ENCODE measurements at places on chromosomes 11 and 22.

- peak; percentile 36 for DNase-seq
These were observed 59.7 kb upstream of the RASD2 start for GRCh38 chr22:35480627-35481550.

DNA sequence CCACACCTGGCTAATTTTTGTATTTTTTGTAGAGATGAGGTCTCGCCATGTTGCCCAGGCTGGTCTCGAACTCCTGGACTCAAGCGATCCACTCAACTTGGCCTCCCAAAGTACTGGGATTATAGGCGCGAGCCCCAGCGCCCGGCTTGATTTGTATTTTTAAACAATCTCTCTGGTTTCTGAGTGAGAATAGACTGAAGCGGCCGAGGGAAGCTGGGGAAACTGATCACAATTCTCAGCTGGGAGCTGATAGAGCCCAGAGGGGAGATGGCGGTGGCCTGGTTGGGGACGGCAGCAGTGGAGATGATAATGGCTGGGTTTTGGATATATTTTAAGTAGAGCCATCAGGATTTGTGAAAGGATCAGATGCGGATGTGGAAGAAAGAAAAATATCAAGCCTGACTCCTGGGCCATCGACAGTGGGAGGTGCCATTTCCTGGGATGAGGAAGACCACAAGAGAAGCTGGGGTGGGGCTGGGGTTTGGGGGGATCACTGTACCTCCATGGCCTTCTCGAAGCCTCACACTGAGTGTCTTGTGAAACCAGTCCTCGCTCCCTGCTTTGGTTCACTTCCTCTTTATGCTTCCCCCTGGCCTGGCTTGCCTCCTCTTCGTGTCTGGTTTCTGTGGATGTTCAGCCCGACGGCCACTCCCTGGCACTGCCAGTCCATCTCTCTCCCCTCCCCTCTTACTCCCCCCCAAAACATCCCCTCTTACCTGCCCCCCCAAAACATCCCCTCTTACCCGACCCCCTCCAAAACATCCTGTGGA is 51.9 kb downstream of the IGLL1 start:
- DNase-seq, result no peak

DNA sequence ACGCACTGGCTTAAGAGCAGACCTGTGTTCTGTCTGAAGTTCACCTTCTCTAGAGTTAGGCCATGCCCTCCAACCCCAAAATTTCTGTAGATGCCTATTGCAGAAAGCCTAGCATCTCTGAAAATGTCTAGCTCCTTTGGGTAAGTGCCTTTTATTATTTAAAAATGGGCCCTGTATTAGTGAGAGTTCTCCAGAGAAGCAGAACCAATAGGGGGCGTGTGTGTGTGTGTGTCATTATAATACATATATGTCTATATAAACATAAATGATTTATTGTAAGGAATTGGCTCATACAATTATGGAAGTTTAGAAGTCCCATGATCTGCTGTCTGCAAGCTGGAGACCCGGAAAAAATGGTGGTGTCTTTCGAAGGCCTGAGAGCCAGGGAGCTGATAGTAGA is 144.7 kb downstream of the TTC17 start:
- no peak for DNase-seq

DNA sequence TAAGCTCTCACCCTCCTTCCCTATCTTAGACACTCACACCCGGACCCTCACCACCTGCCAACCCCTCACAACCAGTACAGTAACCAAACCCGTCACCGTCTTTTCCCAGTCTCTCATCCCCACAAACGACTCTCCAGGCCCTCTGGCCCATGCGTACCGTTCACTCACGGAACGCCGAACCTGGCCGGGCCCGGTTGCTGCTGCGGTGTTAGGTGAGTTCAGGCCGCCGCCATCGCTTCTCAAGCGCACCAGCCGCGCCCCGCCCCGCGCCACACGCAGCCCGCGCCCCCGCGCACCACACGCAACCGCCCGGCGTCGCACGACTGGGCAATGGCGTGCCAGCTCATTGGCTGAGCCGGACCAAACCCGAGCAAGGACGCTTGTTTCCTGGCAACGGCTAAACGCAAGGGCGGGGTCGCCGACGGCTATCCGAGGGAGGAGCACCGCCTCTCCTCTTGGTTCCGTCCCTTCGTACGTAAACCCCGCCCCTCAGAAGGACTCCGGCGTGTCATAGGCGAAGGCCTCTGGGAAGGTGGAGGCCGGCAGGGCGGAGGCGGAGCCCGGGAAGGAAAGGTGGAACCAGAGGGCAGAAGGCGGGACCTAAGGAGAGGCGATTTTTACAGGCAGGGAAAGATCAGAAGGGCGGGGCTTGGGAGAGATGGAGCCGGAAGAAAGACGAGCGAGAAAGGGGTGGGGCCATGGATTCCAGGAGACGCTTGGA is at the start of gene FHIP1B:
TSS of gene FHIP1B (minus strand) at position 250 of the 721 bp plus-strand sequence. CDS start 10,120 bp downstream, outside the sequence.
- peak; percentile 100 for DNase-seq

DNA sequence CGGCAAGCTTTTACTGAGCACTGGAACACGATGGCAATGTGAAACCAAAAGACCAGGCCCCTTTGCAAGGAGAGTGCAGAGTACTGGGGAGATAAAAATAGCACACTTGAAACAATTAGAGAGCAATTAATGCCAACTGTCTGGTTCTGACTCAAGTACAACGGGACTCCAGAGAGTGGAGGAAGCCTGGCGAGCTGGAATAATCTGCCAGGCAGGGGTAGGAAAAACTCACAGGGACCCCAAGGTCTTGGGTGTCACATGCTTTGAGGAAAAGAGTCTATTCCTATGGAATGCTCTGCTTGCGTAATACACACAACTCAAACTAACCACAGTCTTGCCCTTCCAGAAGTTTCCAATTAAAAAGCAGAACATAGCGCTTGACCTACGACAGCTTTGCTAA is 113.0 kb upstream of the CLMP start:
- peak; percentile 41 for DNase-seq

GRCh38 chr11:120536091-120536796 is 24.7 kb downstream of the GRIK4 start:
- DNase-seq, result no peak

DNA sequence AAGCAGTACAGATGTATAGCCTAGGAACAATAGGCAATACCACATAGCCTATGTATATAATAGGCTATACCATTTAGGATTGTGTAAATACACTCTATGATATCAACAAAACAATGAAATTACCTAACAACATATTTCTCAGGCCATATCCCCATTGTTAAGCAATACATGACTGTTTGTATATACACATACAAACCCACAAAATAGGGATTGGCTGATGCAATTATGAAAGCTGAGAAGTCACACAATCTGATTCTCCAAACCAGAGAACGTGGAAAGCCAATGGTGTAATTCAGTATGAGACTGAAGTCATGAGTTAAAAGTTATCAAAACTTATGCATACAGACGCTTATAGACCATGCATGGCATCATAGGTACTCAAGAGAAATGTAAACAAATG is 700.1 kb upstream of the RAG2 start:
- DNase-seq, result peak; percentile 31

- DNase-seq, result no peak
These were observed 3.7 kb downstream of the TMEM123 start for GRCh38 chr11:102448869-102449224.

DNA sequence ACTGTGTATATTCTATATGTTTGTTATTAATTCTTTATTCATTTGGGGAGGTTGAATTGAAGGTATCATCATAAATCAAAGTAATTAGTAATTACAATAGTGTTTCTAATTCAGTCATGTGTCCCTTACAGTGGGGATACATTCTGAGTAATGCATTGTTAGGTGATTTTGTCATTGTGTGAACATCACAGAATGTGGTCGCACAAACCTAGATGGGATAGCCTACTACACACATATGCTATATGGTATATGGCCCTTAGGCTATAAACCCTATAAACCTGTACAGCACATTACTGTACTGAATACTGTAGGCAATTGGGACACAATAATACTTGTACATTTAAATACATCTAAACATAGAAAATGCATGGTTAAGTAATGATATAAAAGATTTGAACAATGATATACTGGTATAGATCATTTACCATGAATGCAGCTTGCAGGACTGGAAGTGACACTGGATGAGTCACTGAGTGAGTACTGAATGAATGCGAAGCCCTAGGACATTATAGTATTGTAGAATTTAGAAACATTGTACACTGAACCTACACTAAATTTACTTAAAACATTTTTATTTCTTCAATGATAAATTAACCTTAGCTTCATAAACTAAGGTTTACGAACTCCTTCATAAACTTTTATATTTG is 936.2 kb upstream of the CHORDC1 start:
- no peak for DNase-seq

DNA sequence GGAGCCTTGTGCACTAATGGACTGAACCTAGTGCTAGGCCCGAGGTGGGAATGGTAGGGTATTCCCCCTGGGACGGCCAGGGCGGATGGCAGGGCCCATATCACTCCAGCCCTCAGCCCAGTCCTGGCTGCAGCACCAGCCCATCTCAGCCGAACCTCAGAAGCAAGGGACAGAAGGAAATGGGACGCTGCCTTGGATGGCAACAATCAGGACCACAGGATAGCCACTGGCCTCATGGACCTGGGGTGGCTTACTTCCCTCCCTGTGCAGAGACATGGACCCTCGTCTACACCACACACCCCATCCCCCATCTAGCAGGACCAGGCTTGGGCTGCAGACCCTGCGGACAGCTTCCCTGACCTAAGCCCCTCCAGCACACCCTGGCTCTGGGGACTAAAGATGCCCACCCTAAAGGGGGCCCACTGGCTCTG is 24.1 kb downstream of the ARVCF start:
- DNase-seq, result no peak

DNA sequence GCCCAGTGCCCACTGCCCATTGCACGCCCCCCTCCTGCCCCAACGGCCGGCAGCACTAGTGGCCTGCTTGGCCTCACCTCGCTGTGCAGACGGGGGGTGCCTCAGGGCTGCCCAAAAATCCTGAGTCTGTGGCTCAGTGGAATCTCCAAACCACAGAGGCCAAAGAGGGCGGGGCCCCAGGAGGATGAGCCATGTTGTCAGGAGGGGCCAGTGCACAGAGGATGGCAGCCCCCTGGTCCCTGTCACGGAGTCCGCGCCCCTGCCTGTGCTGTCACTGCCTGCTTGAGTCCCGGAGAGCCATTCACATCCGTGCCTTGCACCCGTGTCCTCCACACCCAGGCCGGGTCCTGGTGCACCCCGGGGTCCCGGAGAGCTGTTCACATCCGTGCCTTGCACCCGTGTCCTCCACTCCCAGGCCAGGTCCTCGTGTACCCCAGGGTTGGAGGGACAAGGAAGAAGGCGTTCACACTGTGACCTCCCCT is 36.4 kb upstream of the MUC5AC start:
- DNase-seq, result no peak

All from H4 (cell line).